ENCODE measurements at places on chromosomes 4 and X.
A peak's percentile ranks its signal among the peaks of the same experiment; 100 is the strongest.

GRCh38 chr4:108831886-108832285 is 69.0 kb upstream of the ETNPPL start:
- DNase-seq = no peak

GRCh38 chrX:144275367-144275766 is 391.5 kb downstream of the UBE2NL start:
- no peak for DNase-seq

GRCh38 chr4:87260477-87260876 is 40.1 kb upstream of the KLHL8 start:
- no peak for DNase-seq

GRCh38 chr4:93501244-93501643 is 327.3 kb upstream of the ATOH1 start:
- no peak for DNase-seq

DNA sequence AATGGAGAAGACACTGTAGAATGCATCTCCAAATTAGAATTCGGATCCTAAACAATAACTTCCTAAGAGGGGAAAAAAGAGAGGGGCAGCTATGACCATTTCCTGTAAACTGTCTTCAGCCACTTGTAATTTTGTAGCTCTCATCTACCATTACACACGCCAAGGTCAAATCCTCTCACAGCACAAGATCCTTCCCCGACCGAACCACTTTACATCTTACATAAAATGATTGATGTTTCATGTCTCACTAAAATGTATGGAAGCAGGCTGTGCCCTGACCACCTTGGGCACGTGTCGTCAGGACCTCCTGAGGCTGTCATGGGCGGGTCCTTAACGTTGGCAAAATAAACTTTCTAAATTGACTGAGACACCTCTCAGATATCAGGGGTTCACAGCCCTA is 24.1 kb upstream of the PBDC1 start:
- DNase-seq = peak; percentile 19

DNA sequence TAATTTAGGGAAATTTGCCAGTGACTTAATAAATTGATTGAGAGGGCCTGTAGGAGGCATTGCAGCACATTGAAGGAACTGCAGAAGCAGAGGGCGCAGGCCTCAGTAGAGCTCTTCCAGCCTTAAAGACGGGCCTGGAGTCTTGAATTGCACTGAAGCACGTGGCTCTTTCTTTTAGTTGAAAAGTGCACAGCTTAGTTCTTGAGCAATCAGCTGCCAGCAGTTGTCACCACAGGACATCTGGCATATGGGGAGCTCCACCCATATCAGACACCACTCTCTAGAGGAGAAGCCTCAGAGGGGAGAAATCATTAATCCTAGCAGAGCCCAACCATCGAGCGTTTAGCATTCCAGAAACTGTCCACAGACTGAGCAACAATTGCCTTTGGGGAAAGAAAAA is 16.0 kb upstream of the FGF16 start:
- no peak for DNase-seq

DNA sequence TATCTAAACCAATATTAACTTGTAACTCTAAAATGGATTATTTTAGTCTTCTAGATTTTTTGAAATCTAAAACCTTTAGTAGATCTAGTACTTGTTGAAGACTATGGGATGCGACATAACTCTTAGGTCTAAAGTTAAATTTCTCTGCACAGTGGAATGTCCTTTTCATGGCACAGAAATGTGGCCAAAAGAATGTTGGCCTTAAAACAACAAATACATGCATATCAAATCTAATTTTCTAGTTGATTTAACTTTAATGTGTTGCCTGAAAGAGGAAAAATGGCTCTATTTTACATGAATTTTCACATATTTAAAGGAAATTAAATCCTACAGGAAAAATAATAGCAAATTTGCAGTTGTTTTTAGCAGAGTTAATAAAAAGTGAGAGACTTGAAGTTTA is 30.3 kb downstream of the NFKB1 start:
- no peak for DNase-seq

GRCh38 chr4:39642885-39643552 is 4.4 kb upstream of the SMIM14 start:
- peak; percentile 60 for DNase-seq

GRCh38 chrX:18946157-18946556 is 37.8 kb downstream of the PHKA2 start:
- DNase-seq = no peak

GRCh38 chr4:169485791-169486742 is 126.3 kb downstream of the NEK1 start:
- peak; percentile 22 for DNase-seq

DNA sequence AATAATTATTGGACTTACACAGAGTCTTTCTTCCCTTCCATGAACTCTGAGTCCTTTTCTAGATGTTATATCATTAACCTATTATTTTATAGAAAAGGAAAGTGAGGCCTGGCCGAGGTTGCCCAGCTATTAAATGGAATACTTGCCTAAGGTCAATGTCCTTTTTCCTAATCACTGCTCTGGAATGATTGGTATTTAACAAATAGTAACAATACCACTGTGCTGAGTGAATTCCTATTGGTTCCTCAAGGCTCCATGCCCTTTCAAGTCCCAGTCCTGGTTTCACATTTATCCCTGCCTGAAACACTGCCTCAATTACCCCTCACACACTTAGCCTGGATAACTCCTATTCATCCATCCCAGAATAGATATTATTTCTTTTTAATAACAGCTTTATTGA is 6.2 kb downstream of the TCEAL9 start:
- no peak for DNase-seq

DNA sequence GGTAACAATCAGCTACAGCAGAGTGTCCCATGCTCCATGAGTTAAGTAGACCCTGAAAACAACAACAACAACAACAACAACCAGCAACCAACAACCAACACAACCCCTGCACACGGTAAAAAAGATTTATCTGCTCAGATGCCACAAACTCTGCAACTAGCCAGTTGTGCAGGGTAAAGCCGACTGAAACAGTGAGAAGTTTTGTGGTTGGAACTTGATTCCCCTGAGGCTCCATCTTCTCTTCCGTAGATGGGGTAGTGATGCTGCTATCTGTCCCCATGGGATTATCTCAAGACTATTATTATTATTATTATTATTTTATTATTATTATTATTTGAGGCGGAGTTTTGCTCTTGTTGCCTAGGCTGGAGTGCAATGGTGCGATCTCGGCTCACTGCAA is 50.6 kb upstream of the RAPGEF2 start:
- no peak for DNase-seq

- peak; percentile 23 for DNase-seq
Measured at GRCh38 chrX:68511255-68511654, 12.4 kb downstream of the YIPF6 start.

DNA sequence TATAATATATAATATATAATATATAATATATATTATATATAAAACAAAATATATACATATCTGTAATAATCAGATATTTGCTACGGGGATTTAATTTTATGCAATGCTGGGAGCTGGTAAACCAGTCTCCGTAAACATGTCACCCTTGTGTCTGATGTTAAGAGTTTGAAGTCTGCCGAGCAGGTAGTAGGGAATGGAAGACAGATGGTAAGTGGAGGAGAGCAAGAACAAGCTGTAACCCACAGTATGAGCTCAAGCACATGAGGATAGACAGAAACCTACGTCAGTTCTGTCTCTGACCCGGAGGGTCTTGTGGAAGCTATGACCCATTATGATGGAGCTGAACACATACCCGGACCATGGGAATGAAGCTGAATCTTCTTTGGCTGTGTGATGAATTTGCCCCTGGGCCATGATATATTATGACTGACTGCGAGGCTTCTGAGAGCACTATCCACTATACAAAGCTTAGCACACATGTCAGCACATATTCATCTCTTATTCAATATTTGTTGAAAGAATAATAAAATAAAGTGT is 46.2 kb downstream of the TIGD2 start:
- no peak for DNase-seq

DNA sequence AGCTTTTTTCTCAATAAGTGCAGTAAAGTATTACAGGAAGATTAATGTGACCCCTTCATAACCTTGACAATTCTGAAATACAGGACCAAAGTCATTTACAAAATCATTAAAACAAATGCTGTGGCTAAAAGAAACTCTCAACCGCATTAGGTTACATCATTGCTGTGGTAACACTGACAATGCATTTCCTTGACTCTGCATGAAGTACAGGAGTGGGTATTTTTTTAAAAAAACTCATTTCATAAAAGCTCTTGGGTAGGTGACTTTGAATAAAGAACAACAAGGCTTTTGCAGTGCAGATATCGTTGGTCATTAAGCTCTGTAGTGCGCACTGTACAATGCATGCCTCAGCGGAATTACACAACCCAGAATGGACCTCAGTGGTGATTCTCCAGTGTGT is 23.4 kb upstream of the XK start:
- no peak for DNase-seq

DNA sequence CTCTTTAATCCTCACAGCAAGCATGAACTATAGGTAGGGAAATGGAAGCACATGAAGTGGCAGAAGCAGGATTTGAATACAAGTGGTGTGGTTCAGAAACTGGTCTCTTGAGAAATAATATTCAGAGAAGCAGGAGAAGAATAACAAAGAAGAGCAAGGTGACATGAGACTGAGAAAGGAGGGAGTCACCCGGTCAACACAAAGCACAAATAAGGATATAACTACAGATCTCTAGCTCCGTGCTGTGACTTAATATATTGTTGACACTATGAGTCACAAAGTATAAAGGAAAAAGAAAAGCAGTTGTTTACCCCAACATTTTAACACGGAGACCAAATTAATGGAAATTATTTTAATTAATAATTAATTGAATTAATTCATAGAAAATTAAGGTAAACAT is 204.5 kb downstream of the CPE start:
- no peak for DNase-seq

- DNase-seq = no peak
Measured at GRCh38 chr4:185931375-185931774, 119.4 kb upstream of the SORBS2 start.

All from Daoy (cell line).